ENCODE measurements at places on chromosomes 5 and 9. TPM values are rescaled to one million over a fixed set of nuclear protein-coding genes. Genes with fewer than 3 reads are reported as not detected.

DNA sequence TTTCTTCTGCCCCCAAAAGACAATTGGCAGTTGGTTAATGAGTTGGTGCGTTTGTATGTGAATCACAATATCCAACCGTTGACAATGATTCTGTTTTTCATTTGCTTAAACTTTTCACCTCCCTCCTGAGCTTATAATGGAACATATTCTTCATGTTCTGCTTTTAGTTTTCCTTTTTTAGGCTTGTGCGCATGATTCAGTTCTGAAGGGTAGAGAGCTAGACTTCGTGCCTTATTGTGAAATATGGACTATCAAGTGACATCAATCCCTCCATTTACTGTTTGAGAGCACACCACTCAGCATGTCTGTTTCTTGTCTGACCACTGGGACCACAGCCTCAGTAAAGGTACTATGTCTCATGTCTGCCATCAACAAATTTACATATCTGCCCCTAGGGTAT is 30.5 kb upstream of the LPAR1 start:
- no peaks in the 10 kb centered on the region for H3K27me3 ChIP-seq
- H3K36me3 ChIP-seq = no peaks in the 10 kb centered on the region
- H3K4me3 ChIP-seq = no peak overlapping the region
- H3K4me1 ChIP-seq = no peaks in the 10 kb centered on the region

DNA sequence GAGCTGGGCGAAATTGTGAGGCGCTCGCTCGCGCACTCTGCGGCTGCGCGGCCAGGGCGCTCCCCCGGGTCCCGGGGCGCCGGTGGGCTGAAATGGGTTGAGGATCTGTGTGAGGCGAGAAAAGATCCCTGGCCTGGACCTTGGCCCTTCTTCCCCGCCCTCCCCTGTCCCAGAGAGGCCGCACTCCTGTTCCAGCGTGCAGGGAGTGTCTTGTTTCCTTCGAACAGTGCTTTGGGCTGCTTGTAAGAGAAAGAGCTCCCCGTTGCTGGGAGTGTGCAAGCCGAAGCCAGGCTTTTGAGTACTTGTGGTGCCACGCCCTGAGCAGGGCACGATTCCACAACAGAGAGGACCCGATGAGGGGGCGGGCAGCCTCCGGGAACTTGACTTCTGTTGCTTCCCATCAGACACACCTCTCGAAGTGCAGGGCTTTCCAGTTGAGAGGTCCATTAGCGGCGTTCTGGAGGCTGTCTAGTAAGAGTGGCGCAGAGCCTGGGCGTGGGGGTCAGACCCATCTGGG is 535 bp downstream of the DOLPP1 start:
- H3K4me3 ChIP-seq = peak overlapping the region; percentile 91
- peaks cover 8% of the 10 kb centered on the region for H3K4me1 ChIP-seq
- no peaks in the 10 kb centered on the region for H3K27me3 ChIP-seq
- no peak for DNase-seq
- H3K36me3 ChIP-seq = peaks cover 13% of the 10 kb centered on the region

GRCh38 chr5:52657247-52657645 is 130.5 kb upstream of the ITGA1 start:
- no peak overlapping the region for H3K4me3 ChIP-seq
- no peaks in the 10 kb centered on the region for H3K36me3 ChIP-seq
- H3K27me3 ChIP-seq = peaks cover 15% of the 10 kb centered on the region
- no peaks in the 10 kb centered on the region for H3K4me1 ChIP-seq
- H3K27ac ChIP-seq = no peak overlapping the region

The GALNT10 gene
- 46.7 TPM for total RNA-seq

DNA sequence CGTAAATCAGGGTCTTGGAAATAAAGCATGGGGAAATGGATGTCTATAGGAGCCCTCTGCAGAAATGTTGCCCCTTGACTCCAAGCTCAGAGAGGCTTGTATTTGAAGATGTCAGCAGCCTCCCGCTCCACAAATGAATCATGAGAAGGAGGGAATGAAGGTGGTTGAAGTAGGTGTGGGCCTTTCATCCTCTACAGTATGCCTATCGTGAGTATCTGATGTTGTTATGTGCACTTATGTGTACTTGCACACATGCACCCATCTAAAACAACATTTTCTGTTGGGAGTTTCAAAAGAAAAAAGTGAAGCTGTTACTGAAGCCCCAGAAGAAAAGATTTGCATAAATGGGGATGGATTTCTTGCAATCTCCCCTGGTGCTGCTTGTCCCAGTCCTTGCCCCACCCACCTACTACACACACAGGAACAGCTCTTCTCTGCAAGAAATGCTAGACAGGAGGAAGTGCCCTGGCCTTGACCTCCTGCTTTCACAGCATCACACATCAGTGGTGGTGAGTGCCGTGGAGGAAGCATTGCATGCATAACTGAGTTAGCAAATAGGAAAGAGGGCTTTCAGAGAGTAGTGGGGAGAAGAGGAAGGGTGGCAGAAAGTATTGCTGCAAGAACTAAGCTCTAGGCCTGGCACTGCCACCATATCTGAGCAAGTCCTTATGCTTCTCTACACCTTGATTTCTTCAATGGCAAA is 156.1 kb downstream of the SNX18 start:
- no peaks in the 10 kb centered on the region for H3K36me3 ChIP-seq
- H3K27ac ChIP-seq = peak overlapping the region; percentile 81
- H3K27me3 ChIP-seq = no peaks in the 10 kb centered on the region
- DNase-seq = peak; percentile 34
- peak overlapping the region; percentile 52 for H3K4me3 ChIP-seq

GRCh38 chr9:33250458-33250995 is 10.6 kb downstream of the SPINK4 start:
- no peak for DNase-seq
- H3K4me1 ChIP-seq = peaks cover 5% of the 10 kb centered on the region
- H3K27me3 ChIP-seq = no peaks in the 10 kb centered on the region
- no peak overlapping the region for H3K4me3 ChIP-seq
- H3K27ac ChIP-seq = no peak overlapping the region

The SLC38A9 gene
- total RNA-seq = 21.9 TPM

DNA sequence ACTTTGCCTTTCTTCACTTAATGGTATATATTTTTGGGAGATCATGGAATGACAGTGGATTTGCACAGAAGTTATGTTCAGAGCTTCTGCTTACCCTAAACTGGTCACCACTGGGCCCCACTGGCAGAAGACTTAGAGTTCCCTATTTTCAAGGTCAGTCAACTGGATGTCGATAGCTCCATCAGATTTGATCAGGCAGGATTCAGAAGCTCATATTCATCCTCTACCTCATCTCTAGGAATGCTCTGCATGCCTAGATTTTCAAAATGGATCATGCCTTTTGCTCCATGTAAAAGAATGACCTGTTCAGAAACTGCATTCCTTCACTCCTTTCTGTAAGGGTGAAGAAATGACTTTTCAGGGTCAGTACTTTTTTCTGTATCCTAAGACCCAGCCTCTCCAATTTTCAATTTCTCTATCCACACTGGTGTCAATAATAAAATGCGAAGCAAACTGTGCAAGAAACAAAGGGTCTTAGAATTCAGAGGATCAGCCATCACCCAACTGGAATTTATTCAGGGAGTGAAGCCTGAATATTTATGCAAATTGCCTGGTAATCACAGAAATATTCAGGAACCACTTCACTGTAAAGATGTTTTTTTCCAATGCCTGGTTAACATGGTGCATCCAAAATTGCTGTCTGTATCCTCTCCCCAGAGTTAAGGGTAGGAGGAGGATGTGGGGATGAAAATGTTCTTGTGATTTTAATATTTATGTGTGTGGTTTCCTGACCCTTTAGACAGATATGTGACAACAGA is 125.4 kb downstream of the DOCK2 start:
- peaks cover 93% of the 10 kb centered on the region for H3K36me3 ChIP-seq
- DNase-seq = no peak
- H3K4me1 ChIP-seq = peaks cover 8% of the 10 kb centered on the region

DNA sequence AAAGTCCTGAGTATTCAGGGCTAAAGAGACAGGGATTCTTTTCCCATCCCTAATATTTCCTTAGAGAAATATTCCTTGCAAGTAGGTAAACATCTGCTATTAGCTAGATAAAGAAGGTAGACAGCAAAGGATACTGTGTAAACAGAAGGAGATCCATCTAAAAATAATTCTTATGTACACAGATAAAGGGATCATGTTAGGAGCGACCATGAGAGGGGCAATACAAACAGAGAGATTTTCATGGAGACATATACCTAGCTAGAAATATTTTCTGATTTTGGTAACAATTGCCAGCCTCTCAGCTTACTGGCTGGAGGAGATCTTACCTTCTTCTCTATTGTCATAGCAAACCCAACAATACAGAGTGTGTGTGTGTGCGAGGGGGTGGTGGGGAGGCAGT is 184.6 kb upstream of the DMAC1 start:
- H3K27me3 ChIP-seq = no peaks in the 10 kb centered on the region
- no peaks in the 10 kb centered on the region for H3K36me3 ChIP-seq
- no peak for DNase-seq
- no peak overlapping the region for H3K4me3 ChIP-seq

DNA sequence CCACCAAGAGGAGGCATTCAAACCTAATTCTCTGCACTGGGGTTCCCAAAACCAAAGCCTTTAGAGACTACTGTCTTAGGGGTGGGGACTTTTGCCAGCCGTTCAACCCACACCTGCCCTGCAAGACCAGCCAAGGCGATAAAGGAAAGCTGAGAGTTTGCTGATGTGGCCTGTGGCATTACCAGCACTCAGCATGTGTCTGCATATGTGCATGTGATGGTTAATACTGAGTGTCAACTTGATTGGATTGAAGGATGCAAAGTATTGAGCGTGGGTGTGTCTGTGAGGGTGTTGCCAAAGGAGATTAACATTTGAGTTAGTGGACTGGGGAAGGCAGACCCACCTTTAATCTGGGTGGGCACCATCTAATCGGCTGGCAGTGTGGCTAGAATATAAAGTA is 474.2 kb downstream of the MED10 start:
- no peak overlapping the region for H3K4me3 ChIP-seq
- H3K4me1 ChIP-seq = no peaks in the 10 kb centered on the region
- no peak for DNase-seq
- H3K27ac ChIP-seq = no peak overlapping the region
- H3K36me3 ChIP-seq = no peaks in the 10 kb centered on the region

DNA sequence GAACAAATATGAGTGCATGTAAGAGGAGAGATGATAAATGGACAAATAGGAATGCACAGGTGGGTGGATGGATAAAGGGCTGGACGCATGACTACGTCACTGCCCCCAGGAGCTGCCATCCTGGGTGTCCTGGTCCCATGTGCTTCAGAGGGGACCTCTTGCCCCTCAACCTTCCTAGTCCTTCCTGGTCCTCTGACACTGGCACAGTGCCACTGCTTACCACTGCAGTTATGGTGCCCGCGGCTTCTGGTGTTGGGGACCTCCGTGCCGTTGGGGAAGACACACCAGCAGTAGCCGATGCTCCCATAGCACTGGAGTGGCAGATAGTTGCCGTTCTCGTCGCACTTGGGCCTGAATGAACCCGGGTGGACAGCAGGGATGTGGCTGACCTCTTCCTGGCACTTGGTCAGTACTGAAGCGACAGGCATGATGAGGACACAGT is 9.8 kb downstream of the CD74 start:
- H3K27ac ChIP-seq = peak overlapping the region; percentile 48
- H3K4me3 ChIP-seq = no peak overlapping the region
- DNase-seq = no peak
- peaks cover 19% of the 10 kb centered on the region for H3K4me1 ChIP-seq

DNA sequence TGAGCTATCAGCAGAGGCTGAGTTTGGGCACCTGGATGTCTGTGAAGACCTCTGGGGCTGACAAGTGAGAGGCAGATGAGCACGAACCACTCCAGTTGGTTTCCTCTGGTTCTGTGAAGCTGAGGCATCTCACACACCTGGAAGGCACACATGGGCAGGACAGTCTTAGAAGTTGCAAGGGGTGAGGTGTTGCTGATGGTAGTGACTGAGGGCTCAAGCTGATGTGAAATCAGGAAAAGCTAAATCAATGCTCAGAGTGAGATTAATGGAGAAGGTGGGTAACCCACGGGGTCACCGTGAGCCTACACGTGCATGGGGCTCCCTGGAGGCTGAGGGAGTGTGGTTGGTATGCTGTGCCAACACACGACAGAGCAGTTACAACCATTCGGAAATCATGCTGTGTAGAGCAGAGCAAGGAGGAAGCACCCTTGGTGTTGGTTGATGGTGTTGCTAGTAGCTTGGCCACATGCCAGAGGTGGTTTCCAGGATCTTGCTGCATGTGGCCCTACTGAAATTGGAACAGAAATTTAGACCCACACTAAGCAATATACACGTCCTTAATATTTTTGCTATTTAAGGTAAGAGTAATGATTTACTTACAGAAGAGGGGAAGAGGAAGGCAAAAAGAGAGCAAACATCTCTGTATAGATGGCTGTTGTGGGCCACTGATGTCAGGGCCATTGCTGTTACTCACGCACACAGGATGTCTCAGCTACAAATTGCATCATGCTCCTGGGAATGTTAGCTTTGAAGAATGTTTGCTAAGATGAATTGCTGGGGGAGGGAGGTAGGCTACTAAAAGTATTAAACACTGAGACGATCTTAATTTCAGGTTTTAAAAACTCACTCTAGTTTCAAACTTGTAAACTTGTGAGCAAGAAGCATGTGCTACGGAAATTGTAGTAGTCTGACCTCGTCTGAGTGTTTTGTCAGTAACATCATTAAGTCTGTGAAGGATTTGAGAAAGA is 170.5 kb downstream of the ARHGEF28 start:
- DNase-seq = no peak
- H3K36me3 ChIP-seq = no peaks in the 10 kb centered on the region
- peaks cover 60% of the 10 kb centered on the region for H3K27me3 ChIP-seq
- H3K4me1 ChIP-seq = no peaks in the 10 kb centered on the region

- no peak overlapping the region for H3K4me3 ChIP-seq
- H3K27me3 ChIP-seq = peaks cover 25% of the 10 kb centered on the region
- DNase-seq = no peak
These were observed 6.5 kb upstream of the BTNL3 start for GRCh38 chr5:180982008-180982741.

GRCh38 chr5:65489119-65489518 is 7.4 kb upstream of the ADAMTS6 start:
- H3K36me3 ChIP-seq = no peaks in the 10 kb centered on the region
- no peaks in the 10 kb centered on the region for H3K4me1 ChIP-seq
- no peaks in the 10 kb centered on the region for H3K27me3 ChIP-seq
- no peak overlapping the region for H3K27ac ChIP-seq
- DNase-seq = no peak

The LEAP2 gene
- total RNA-seq = 6.8 TPM

GRCh38 chr9:96256800-96257199 is 45.2 kb downstream of the HSD17B3 start:
- H3K4me1 ChIP-seq = peaks cover 4% of the 10 kb centered on the region
- no peaks in the 10 kb centered on the region for H3K36me3 ChIP-seq
- H3K27me3 ChIP-seq = no peaks in the 10 kb centered on the region
- no peak overlapping the region for H3K4me3 ChIP-seq

The PCDHGA2 gene
- total RNA-seq = 0.16 TPM

The BASP1 gene
- total RNA-seq = 1.5 TPM

DNA sequence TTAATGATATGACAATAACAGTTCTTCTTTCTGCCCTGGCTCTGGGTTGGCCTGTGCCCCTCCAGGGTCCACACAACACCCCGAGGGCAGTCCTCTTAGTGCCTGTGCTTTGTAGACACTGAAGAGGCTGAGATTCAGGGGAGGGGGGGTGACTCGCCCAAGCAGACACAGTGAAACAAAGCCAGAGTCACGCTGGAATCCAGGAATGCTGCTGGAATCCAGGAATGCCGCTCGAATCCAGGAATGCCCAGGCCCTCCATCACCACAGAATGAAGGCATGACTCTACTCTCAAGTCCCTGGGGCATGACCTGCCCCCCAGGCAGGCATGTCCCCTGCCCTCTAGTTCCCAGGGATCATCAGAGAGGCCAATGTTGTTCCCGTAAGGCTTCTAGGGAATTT is 73.1 kb downstream of the LRSAM1 start:
- no peaks in the 10 kb centered on the region for H3K27me3 ChIP-seq
- no peak for DNase-seq
- H3K27ac ChIP-seq = no peak overlapping the region
- peaks cover 8% of the 10 kb centered on the region for H3K36me3 ChIP-seq
- no peak overlapping the region for H3K4me3 ChIP-seq
- H3K4me1 ChIP-seq = peaks cover 2% of the 10 kb centered on the region

Data from naive thymus-derived CD8-positive, alpha-beta T cell (primary cell).